ENCODE measurements at places on chromosomes 3 and 15.

- peak; percentile 68 for DNase-seq
Observed at GRCh38 chr15:101242160-101242998, 9.5 kb downstream of the CHSY1 start.

GRCh38 chr3:185712337-185712736 lies 112.5 kb downstream of the IGF2BP2 start:
- no peak for DNase-seq

DNA sequence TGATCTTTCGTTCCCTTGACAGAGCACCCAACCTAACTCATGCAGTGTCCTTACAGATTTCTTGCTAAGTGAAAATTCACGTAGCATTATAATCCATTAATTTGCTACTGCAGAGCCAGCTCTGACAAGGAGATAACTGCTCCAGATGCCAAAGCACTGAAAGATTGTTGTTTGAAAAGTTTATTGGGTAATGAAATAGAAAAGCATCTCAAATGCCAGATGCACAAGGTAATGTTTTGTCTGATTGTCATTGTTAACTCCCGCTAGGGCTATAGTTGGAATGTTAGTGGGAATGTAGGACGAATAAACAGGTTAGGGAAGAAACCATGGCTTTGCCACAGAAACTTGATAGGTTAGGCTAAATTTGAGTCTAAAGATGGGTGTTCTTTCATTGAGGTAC lies 20.2 kb upstream of the SLC2A2 start:
- no peak for DNase-seq

DNA sequence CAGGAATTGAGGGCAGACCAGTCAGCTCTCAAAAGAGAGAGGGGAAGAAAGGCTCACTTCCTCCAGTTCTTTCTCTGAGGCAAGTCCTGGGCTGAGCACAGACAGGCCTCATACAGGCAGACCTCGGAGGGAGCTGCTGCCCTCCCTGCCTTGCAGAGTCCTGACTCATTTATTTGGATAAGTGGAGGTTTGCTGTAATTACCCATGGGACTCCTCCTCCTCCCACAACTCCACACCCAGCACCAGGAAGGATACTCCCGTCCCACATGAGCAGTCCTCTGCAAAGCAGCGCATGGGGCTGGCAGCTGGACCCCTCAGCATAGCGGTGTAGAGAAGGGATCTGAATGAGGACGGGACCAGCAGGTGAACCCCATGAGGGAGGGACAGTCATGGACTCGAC lies 13.4 kb upstream of the SCN10A start:
- DNase-seq, result no peak

GRCh38 chr3:149091983-149092382 lies 5.7 kb upstream of the HLTF start:
- DNase-seq, result no peak
